Activated T-cell treated with anti-CD3 and anti-CD28 coated beads, Interleukin-2, amount 50 U/mL, for 24 hours (primary cell): ENCODE measurements at places on chromosomes 3 and 15.

DNA sequence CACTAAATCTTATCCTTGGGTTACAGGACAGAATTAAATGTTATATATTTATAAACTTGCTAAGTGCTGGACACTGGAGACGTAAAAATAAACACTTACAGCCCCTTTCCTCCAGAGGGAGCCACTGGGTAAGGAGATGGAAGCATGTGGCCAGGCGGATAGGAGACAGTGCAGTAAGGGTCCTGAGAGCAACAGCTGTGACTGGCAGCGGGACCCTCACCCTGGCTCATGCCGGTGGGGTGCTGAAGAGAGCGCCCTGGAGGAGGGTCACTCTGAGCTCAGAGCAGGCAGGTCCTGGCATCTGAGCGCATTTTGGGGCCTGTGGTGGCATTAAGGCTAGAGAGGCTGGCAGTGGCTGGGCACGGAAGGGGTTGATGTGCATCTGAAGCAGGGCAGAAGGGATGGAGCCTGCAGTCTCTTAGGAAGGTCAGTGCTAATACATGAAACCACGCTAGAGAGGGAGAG is 16.0 kb downstream of the SEC61A1 start:
- DNase-seq: no peak

DNA sequence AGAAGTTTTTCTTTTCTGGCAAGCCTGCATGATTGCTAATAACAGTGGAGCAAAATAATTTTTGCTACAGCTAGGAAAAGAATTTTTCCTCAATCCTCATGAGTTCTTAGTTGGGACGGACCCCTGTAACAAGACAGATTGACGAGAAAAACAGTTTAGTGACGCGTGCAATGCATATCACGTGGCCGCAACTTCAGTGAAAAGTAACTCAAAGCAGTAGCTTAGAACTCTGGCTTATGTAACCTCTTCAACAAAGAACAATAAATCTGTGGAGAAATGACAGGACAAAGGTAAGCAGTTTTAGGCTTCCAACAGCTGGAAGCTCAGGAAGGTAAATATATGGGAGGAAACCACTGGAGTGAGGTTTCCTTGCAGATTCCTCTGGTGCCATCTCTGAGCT is 19.7 kb downstream of the FAM107A start:
- DNase-seq: no peak

DNA sequence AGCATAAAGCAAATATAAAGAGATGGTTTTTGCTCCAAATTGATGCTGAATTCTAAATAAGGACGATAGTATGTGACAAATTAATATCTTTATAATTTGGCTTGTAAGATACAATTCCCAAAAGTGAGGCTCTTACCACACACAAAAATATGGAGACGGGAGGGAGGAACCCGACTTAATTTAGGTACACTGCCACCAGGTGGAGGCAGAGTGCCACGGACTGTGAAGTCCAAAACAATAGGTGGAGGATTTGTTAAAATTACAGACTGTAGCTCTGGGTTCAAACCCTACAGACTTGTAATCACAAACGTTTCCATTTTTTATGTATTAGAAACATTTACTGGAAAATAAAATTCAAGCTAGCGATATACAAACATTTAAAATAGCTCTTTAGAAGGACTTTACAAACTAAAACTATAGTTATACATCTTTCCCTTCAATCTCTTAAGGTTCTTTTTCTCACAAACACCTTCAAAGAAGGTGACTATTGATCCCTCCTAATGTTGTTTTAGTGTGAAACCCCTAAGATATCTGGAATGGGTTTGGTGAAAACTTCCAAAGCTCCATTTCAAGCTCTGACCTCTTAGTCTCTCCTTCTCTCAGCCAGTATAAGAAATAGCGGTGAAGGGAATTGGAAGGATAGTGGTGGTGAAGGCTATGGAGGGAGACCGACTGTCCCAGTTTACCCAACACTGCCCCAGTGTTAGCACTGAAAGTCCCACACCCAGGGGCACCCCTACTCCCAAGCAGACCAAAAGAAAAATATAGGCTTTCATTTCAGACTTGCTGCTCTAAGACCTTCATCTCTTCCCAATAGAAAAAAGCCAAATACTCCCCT is 89.7 kb downstream of the AQP9 start:
- peak; percentile 76 for DNase-seq

DNA sequence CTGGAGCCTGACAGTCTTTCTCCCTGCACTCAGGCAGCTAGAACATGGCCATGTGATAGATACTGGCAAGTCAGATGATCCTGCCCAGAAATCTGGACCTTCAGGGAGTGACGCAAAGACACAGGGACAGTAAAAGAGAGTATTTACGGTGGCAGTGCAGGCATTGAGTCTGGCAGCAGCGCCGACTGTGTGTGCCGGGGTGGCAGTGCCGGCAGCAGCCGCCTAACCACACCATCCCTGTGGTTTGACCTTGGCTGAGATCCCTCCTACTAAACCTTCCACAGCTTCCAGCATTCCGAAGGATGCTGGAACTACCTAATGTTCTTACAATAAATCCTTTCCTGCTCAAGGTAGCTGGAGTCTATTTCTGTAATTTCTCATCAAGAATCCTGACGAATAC is 4.6 kb upstream of the TSPAN3 start:
- no peak for DNase-seq

DNA sequence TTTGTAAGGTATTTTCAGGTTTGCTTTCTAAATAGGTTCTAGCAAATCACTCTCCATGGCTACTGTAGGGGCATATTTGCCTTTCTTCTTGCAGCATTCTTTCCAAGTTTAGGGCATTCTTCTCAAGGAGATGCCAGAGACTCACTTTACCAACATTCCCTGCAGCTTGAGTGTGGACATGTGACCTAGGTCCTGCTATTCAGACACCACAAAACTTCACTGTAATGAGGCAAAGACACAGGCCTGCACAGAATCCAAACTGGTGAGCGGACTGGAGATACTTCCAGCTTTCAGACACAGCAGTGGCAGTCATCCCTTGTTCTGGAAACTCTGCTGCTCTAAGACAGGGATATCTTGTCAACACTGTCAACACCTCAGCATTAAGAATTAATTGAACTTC is 146.4 kb upstream of the PFN2 start:
- no peak for DNase-seq

DNA sequence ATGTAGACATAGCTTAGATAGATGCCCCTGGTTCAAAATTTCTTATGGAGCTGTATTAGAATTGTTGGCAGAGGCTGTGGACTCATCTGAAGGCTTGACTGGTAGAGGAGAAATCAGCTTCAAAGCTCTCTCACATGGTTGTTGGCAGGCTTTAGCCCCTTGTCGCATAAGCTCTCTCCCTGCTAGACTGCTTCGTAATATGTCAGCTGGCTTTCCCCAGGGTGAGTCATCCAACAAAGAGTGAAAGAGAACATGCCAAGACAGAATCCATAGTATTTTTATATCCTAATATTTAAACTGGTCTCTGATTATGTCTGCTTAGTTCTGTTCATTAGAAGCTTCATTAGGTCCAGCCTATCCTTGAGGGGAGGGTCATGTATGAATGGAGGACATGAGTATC is 427.4 kb upstream of the NAALADL2 start:
- DNase-seq: no peak

DNA sequence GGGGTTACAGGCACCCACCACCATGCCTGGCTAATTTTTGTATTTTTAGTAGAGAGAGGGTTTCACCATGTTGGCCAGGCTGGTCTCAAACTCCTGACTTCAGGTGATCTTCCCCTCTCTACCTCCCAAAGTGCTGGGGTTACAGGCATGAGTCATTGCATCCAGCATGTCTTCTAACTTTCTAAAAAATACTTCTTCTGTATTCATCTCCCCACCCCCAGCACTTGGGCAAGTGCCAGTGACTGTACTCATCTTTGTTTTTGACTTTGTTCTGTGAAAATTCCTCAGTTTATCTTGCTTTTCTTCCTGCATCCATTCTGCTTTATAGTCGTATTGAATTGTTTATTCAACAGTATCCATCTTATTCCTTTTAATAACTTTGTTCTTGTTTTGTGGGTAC is 47.6 kb downstream of the ARIH1 start:
- DNase-seq: no peak

DNA sequence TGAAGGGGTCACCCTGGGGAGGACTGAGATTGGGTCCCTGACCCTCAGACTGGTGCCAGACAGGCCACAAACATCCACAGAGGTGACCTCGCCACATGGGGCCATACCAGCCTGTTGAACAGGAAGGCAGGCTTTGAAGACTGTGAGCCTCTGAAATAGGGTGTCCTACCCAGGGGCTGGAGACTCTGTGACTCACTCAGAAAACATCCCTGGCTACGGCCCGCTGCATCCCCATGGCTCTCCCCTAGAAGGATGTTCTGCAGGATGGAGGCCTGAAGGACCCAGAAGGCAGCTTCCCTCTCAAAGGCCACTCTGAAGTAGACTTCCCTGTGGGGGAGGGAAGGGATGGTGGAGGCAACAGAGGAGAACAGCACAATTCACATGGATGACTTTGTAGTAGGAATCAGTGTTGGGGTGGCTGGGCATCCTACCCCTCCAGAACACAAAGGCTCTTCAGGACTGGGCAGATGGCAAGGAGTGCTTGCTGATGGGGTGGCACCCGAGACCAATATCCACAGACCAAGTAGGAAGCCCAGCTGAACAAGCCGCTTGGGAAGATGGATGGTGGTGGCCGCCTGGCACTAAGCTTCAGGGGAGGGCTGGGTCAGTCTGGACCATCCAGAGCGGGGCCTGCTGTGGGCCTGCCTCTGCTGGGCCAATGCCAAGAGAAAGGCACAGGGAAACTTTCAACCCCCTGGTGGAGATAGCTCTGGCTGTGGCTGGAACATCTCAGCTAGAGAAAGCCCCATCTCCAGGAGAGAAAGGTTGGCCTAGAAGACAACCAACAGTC is 37.6 kb upstream of the DUSP7 start:
- DNase-seq: no peak

- DNase-seq: no peak
These were observed 173.6 kb upstream of the PFN2 start for GRCh38 chr3:150144191-150144708.

DNA sequence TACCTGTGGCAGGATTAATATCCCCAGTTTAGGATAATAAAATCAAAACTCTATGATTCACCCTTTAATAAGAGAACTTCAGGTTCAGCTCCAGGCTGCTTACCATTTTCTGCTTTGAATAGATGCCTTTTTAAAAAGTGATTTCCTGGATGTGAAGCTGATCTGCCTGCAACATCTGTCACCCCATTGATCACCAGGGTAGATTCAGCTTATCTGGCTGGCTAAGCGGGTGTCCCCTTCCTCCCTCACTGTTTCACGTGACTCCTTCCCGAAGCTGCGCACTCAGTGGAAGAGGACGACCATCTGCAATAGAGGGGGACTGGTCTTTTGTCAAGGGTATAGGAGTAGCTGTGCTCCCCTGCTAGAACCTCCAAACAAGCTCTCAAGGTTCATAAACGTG is 128.1 kb downstream of the IL1RAP start:
- DNase-seq: no peak

DNA sequence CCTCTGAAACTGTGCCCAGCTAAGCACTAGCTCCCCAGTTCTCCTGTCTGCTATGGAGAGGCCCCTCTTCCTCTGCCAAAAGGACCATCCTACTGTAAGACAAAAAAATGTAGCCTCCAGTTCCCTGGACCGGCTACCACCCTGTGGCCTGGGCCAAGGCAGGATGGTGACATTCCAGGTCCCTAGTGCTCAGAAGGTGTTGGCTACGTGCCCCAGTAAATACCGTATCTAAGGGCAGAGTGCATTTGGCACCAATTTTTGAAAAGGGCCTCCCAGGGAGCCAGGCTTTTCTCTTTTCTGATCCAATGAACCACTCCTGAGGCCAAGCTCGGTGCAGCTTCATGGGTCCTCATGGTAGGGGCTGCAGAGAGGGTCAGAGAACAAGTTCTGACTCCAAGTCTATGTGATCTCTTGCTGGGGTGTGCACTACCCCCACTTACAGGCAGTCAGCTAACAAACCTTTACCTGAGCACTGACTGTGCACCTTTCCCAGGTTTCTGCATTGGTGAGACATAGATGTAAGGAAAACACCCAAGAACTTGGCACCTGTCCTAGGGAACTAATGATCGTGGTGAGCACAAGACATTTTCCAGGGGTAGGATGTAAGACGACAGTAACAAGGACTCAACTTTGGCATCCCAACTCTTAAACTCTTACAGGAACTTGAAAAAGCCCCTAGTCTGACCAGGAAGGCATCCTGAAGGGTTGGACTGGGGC is 32.6 kb downstream of the TLE3 start:
- no peak for DNase-seq

- no peak for DNase-seq
These were observed 52.1 kb upstream of the TAMM41 start for GRCh38 chr3:11898611-11899325.

- DNase-seq: no peak
These were observed 493.3 kb downstream of the FOXP1 start for GRCh38 chr3:71090207-71090606.

GRCh38 chr3:114566767-114567166 is 272.9 kb downstream of the TIGIT start:
- DNase-seq: no peak

- peak; percentile 53 for DNase-seq
These were observed 40.0 kb downstream of the FOXP1 start for GRCh38 chr3:71543371-71544016.

DNA sequence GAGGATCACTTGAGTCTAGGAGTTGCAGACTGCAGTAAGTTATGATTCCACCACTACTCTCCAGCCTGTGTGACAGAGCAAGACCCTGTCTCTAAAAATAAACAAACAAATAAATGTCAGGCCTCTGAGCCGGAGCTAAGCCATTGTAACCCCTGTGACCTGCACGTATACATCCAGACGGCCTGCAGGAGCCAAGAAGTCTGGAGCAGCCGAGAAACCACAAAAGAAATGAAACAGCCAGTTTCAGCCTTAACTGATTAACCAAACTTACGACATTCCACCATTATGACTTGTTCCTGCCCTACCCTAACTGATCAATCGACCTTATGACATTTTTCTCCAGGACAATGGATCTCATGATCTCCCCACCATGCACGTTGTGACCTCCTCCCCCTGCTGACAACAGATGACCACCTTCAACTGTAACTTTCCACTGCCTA is 32.5 kb upstream of the ZKSCAN7 start:
- DNase-seq: no peak

DNA sequence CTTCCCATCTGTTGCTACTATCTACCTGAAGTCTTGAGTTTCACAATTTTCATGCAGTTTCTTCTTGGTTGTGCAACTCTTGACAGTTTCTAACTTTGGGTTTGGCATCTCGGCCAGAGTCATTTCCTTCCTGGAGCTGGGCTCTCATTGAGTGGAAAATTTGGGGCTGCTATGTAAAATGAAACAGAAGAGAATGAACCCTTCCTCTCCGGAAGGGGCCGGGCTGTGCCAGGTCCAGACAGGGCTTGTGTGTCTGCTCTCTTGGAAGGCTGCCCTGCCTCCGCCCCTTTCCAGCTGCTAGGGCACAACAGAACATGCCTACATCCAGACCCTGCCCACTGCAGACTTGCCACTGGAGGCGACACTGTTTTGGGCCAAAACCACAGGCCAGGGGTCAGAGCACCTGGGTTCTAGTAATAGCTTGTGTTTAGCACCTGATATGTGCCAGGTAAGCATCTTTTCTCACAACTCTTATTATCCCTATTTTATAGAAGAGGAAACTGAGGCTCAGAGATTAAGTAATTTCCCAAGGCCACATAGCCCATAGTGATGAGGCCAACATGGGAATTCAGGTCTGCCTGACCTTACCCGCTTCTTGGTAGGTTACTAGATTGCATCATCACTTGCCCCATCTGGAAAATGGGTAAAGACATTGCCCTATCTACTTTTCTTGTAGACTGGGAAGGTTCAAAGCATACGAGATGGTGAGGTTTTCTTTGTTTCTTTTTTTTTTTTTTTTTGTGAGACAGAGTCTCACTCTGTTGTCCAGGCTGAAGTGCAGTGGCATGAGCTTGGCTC is 25.0 kb downstream of the IRAK2 start:
- DNase-seq: peak; percentile 48
